ENCODE measurements at places on chromosomes 7 and 10.

DNA sequence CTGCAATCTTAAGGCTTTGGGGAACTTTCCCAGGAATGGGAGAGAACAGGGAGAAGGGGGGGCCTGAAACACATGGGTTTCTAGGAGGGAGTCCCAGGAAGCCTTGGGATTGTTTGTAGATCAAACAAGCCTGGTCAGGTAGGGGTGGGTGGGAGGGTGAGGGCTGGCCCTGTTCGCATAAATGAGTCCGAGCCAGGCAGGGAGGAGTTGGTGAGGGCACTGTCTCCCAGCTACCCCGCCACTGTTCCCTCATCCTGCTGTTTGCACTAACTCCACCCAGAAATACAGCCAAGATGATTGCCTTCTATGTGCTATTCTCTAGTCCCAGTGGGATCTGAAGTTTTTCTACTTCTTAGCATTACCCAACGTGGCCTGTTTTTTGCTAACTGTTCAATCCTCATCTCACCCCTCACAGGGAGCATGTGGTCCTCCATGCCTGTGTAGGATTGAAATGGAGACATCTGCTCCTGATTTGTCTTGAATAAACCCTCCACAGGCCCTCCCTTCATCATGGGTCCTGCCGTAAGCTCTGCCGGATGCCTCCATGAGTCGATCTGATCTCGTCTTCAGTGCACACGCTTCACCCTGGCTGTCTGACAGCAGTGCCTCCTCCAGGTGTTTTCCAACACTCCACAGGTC lies 257.0 kb downstream of the COBL start:
- peak; percentile 42 for DNase-seq

- DNase-seq, result no peak
These were observed 204.0 kb downstream of the MAD1L1 start for GRCh38 chr7:2028733-2029132.

DNA sequence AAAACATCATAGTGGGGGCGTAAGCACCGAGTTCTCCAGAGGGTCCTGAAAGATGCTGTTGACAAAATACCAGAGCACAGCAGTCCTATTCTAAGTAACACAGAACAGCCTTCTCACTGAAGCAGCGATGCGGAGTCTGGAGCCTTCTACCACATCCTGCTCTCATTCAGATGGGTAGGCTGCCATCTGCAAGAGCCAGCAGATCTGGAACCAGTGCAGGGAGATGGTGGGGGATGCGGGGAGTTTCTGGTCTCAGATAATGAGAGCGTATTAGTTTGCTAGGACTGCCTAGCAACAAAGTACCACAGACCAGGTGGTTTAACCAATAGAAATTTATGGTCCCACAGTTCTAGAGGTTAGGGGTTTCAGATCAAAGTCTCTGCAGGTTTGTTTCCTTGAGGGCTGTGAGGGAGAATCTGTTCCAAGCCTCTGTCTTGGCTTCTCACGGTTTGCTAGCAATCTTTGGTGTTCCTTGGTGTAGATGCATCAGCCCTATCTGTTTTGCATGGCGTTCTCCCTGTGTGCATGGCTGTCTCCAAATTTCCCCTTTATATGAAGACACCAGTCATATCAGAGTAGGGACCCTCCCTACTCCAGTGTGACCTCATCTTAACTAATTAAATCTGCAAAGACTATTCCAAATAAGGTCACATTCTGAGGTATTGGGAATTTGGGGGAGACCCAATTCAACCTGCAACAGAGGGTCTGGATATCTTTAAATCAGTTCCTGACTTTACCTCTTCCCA lies 52.0 kb upstream of the STEAP1B start:
- no peak for DNase-seq

DNA sequence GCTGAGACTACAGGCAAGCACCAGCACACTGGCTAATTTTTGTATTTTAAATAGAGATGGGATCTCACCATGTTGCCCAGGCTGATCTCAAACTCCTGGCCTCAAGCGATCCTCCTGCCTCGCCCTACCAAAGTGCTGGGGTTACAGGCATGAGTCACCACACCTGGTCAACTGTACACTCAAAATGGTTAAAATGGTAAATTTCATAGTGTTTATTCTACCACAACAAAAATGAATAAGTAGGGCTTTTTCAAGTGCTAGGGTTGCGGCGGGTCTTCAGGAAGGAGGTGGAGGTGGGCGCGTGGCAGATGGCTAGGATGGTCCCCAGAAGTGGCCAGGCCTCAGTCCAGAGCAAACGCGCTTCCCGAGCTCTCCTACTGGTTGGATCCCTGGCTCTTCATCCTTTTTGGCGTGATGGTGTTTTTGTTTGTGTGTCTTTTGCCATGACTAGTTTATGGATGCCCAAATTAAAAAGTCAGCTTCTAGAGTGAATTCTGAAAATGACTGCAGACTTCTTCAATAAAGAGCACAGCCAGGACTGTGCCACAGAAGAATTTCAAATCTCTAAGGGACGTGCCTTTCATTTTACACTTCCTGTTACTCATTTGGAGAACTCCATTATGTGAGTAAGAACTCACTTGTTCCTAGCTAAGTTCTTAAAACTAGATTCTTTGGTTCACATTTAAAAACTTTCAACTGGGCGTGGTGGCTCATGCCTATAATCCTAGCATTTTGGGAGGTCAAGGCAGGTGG lies 73.9 kb downstream of the TMEM130 start:
- peak; percentile 64 for DNase-seq

- DNase-seq, result no peak
These were observed 29.1 kb downstream of the INPP5F start for GRCh38 chr10:119754936-119755335.

DNA sequence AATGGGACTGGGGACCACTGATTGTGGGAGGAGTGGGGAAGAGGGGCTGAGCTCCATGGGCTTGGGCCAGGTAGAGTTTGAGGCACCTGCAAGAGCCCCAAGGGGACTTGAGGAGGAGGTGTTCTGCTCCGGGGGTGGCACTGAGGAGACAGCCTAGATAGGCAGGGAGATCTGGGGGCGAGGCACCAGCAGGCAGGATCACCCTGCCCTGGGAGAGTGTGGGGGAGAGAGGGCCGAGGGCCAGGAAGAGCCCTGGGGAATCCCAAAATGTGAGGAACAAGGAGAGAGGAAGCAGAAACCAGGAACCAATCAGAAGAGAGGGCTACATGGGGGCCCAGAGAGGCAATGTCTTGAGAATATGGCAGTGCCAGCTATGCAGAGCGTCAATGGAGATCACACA lies 34.6 kb downstream of the LEP start:
- no peak for DNase-seq

- peak; percentile 57 for DNase-seq
These were observed 292.4 kb upstream of the KLF14 start for GRCh38 chr7:131026297-131027000.

DNA sequence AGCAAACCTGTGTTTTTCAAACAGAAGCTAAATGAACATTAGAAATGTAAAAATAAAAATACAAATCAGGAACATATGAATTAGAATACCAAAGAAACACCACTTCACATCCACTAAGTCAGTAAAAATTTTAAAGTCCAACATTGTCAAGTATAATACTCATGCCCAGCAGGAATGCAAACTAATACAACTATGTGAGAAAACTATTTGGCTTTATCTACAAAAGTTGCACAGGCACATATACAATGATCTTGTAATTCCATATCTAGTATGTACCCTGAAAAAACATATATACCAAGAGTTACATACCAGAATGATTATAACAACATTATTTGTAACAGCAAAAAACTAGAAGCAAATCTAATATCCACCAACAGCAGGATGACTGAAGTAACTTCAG lies 91.1 kb downstream of the RNF32 start:
- DNase-seq, result peak; percentile 67

DNA sequence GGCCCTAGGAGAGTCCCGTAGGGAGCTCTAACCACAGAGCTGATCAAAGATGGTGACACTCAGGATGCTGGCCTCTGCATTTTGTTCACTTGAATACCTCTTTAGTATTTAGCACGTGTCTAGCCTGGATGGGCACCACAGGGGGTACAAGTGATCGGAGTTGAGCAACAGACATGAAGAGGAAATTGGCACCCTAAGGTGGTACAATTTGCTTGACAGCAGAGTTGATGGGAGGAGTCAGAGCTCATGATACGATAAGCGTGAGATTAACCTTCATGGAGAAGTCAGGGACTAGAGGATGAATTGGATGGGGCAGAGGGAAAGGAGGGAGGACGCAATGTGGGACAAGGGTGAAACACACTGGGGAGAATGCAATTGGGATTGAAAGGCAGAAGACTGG lies 9.9 kb upstream of the ZNF212 start:
- no peak for DNase-seq

GRCh38 chr7:20783700-20784387 lies 2.8 kb downstream of the SP8 start:
- no peak for DNase-seq

DNA sequence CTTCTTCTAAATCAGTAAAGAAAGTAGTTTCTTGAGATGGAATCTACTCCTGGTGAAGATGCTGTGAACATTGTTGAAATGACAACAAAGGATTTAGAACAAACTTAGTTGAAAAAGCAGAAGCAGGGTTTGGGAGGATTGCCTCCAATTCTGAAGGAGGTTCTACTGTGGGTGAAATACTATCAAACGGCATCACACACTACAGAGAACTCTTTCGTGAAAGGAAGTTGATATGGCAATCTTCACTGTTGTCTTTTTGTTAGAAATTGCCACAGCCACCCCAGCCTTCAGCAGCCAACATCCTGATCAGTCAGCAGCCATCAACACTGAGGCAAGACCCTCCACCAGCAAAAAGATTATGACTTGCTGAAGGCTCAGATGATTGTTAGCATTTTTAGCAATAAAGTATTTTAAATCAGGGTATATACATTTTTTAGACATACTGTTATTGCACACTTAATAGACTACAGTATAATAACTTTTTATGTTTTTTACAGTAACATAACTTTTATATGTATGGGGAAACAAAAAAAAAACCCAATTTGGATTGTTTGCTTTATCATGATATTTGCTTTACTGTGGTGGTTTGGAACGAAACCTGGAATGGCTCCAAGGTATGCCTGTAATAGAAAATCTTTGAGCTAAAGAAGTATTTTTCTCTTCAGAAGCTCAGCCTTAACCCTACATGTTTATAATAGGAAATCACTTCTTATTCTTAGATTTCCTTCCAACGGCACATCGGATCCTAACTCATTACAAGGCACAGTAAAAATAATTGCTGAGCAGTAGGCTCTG lies 257.3 kb downstream of the LRMDA start:
- no peak for DNase-seq

DNA sequence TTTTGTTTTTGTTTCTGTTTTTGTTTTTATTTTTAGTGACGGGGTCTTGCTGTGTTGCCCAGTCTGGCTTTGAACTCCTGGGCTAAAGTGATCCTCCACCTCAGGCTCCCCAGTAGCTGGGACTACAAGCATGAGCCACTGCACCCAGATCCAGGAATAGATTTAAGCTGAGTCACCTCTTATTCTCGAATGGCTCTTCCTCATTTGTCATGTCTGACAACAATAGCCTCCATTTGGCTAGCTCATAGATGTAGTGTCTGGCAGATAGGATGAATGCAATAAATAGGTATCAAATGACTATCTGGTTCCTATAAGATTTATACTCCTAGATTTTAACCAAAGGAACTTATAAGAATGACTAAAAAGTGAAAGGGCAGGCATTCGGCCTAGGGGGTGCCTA lies 172.9 kb downstream of the TMEM26 start:
- DNase-seq, result peak; percentile 61

- no peak for DNase-seq
These were observed 210.2 kb upstream of the MKLN1 start for GRCh38 chr7:131117439-131117838.

GRCh38 chr7:26670290-26670689 lies 194.1 kb downstream of the SKAP2 start:
- no peak for DNase-seq

GRCh38 chr10:29643771-29644501 lies 9.2 kb upstream of the SVIL start:
- DNase-seq, result peak; percentile 37

- no peak for DNase-seq
These were observed 50.8 kb downstream of the AP3M1 start for GRCh38 chr10:74099836-74100235.

DNA sequence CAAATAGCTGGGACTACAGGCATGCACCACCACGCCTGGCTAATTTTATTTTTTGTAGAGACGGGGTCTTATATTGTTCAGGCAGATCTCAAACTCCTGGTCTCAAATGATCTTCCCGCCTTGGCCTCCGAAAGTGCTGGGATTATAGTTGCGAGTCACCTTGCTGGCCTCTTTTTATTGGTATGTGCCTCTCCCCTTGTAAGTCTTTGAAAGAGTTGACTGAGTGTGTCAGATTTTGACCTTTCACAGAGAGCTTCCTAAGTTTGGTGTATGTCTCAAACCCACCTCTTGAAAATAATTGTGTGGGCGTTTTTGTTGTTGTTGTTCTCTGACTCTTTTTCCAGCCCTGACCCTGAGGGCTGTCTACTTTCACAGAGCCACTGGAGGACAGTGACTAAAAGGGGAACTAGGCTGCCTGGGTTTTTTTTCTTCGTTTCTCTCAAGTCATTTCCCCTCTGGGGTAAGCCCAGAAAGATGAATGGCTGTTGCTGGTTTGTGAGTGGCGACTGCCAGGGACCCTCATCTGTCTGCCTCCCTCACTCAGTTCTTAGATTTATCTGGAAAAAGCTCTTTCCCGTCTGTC lies 262.8 kb downstream of the ZEB1 start:
- DNase-seq, result no peak

DNA sequence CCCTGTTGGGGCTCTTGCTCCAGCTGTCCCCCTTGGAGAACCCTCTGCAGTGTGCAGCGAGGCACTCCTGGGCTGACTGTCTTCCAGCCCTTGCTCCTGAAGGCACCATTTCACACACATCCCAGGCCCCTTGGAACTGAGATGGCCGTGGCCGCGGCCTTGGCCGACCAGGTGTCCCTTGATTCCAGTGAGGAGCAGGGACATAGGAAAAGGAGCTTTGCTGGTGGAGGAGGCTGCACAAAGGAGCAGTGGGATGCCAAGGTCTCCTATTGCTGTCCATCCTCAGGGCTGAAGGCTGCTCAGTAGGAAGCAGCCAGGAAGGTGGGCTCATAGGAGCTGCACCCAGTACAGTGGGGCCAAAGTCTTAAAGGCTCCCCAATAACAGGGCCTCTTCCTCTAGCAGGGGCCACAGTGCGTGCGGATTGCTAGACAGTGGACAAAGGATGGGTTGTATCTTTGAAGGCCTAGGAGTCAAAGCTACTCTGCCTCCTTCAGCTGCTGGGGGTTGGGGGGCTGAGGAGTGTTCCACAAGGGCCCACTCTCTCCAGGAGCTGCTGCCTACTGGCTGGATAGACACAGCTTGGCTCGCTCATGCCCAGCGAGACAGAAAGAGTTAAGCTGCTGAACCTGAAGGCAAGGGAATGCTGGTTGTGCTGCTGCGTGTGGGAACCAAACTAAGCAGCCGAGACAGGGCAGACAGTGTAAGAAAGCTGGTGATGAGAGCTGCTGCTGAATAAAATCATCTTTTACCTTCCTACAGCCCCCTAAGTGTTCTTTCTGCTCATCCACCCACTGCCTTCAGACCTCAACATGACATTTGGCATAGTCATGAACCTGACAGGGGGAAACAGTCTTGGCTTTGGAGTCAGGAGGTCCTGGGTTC lies 891.9 kb upstream of the ZNF722 start:
- no peak for DNase-seq

DNA sequence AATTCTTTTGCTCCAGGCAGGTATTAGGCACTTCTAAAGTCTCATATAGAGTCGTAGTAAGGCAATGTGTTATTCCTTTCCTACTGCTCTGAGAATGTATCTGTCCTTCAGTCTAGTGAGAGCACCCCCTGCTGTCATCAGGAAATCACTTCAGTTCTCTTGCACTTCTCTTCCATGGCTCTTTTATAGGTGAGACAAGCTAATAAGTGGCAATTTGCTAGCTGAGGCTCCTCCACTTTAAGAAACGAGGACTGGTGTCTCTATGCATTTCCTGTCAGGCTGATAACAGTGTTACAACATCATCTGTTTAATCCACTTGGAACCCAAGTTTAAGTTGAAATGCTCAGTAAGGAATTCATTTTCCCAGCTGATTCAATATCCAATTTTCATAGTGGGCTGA lies 350.6 kb downstream of the TFEC start:
- peak; percentile 54 for DNase-seq

Data from fibroblast of skin of scalp (primary cell).